Posterior cingulate gyrus (tissue), 11 donors: ENCODE measurements at places on chromosomes 11 and 22.

GRCh38 chr22:38843657-38844314, at the start of gene NPTXR:
TSS of gene NPTXR (minus strand) at chr22:38844028.
- peak; percentile 70 for DNase-seq

GRCh38 chr11:67648796-67649613, 1.5 kb downstream of the ACY3 start:
- no peak for DNase-seq

- no peak for DNase-seq
Measured at GRCh38 chr11:108558222-108558621, 35.3 kb downstream of the EXPH5 start.

DNA sequence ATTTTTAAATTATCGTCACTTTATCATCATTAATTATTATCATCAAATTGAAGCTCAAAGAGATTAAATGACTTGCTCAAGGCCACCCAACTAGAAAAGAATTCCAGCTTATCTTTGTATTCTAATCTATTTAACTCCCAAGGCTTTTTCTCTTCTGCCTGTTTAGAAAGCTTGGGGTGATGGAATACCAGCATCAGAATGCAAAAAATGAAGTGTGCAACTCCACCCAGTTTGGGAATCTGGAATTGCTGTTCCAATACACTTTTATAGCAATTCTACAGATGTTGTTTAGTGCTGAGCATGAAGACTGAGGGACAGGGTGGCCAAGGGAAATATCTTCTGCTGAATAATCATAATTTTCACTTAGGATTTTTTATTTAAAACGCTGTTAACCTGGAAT, 97.2 kb upstream of the FIBIN start:
- no peak for DNase-seq

- DNase-seq, result no peak
Measured at GRCh38 chr11:31643857-31644256, 134.3 kb downstream of the ELP4 start.

DNA sequence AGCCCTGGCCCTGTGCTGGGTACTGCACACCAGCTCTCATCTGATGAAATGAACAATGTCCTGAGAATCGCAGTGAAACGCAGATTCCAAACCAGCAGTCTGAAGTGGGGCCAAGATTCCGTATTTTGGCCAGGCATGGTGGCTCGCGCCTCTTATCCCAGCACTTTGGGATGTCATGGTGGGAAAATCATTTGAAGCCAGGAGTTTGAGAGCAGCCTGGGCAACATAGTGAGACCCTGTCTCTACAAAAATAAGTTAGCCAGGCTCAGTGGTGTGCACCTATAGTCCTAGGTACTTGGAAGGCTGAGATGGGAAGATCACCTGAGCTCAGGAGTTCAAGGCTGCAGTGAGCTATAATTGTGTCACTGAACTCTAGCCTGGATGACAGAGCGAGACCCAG, 13.0 kb downstream of the LIF start:
- DNase-seq, result no peak

DNA sequence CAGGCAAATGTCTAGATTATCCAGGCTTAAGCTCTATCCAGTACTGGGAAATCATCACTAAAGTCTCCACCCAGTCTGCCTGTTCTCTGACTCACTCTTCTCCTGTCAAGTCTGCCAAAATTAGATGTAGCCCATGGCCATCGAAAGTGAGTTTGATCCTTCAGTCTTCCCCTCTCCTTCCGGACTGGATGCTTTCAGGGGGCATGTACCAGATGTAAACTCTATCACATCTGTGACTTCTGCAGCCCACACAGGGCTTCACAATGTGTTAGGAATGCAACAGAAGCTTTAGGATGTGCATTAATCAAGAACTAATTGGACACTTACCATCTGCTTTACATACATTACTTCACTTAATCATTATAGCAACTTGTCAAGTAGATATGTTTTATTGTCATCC, 12.3 kb downstream of the ME3 start:
- DNase-seq, result no peak

GRCh38 chr11:125270711-125271110, 106.2 kb downstream of the PKNOX2 start:
- DNase-seq, result no peak

DNA sequence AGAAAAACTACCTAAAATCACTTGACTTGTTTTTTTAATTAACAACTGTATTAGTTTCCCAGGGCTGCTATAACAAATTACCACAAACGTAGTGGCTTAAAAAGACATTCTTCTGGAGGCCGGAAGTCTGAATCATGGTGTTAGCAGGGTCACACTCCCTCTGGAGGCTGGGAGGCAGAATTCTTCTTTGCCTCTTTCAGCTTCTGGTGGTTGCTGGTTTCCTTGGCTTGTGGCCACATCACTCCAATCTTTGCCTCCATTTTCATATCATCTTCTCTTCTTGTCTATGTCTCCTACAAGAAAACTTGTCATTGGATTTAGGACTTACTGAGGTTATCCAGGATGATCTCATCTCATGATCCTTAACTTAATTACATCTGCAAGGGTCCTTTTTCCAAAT, 7.4 kb upstream of the INCENP start:
- no peak for DNase-seq

DNA sequence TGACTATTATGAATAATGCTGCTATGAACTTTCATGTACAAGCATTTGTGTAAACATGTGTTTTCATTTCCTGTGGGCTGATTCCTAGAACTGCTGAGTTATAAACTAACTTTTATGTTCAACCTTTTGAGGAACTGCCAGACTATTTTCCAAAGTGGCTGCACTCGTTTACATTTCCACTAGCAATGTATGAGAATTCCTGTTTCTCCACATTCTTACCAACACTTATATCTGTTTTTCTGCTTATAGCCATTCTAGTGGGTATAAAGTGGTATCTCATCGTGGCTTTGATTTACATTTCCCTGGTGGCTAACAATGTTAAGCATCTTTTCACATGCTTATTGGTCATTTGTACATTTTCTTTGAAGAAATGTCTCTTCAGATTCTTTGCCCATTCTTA, 35.2 kb upstream of the SCUBE2 start:
- no peak for DNase-seq

GRCh38 chr11:103744496-103745153, 291.8 kb upstream of the DDI1 start:
- DNase-seq, result no peak

DNA sequence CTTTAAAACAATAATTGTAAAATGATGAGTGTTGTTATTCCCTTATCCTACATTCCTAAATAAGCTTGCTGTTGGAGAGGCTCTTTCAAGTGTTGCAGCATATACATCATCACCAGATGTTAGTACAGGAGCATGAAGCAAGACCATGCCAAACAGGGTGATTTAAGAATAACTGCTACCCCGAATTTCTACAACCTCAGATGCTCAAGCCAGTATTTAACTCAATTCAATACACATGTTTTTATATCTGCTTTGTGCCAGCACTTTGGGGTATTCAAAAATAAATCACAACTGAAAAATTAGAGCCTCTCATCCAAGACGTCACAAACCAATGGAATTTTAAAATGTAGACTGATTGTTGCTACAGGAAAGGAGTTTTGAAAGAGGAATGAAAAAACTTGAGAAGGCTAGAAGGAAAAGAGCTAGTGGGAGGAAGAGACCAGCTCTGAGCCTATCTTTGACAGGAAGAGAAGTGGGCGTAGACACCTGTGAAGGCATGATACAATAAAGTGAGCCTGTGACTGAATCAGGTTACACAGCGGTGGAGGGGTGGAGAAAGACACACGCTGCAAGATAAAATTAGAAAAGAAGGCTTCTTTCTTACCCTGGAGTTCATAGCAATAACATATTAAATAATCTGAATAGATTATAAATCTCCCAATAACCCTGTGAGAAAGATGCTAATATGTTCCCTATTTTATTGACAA, 95.8 kb downstream of the DLG2 start:
- DNase-seq, result no peak

GRCh38 chr11:70381872-70382861, 16.2 kb upstream of the CTTN start:
- peak; percentile 54 for DNase-seq

- peak; percentile 80 for DNase-seq
Measured at GRCh38 chr22:44596396-44597125, 98.5 kb upstream of the RTL6 start.

- no peak for DNase-seq
Measured at GRCh38 chr11:63491636-63492372, 837 bp upstream of the PLAAT5 start.

- peak; percentile 83 for DNase-seq
Measured at GRCh38 chr11:73625696-73626318, 20.6 kb upstream of the PLEKHB1 start.

GRCh38 chr11:20594274-20595061, 4.9 kb upstream of the SLC6A5 start:
- DNase-seq, result no peak

DNA sequence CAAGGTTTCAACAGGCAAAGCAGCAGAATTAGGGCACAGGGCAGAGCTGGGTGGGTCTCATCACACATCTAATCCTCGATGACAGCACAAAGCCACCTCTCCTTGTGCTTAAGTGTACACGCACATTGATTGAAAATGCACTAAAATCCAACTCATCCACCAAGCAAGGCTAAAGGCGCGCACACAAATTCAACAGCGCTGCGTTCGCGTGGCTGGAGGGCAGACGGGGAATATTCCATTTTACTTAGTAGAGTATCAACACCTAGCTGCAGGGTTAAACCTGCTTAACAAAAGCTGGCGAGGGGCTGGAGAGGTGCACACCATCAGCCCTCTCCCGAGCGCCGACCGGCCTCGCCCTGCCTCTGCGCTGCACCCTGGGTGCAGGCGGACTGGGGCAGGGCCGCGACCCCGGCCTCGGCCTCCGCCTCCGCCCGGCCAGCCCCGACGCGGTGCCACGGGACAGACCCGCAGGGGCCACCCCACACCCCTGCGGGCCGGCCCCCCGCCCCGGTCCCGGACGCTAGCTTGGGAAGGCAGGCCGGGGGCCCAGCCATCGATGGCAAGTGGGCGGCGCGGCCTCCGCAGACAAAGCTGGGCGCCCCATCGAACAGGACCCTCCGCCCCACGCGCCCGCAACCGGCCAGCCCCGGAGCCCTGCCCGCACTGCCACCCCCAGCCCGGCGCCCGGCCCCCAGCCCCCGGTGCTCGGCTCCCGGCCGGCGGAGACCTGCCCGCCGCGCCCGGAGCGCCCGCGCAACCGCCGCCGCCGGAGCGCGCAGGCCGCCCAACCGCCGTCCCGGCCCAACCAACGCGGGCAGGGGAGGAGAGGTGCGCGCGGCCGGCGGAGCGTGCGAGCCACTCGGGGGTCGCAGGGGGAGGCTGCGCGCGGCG, 929 bp downstream of the PRDM10 start:
- DNase-seq, result peak; percentile 32

DNA sequence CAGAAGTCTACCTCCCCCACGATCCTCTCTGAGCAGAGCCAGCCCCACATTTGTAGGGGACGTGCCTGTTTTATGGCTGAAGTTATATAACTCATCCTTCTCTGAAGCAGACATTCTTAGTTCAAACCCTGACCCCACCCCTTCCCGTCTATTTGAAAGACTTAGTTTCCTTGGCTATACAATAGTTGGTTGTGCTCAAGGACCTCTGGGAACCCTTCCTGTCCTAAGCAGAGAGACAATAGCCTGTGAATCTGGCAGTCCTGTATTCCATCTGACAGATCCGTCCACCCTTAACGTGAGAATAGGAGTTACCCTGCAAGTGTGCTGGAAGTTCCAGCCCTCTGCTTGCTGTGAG, 75.2 kb downstream of the MN1 start:
- no peak for DNase-seq

- DNase-seq, result peak; percentile 84
Measured at GRCh38 chr11:96337541-96338431, 5.2 kb downstream of the MAML2 start.

GRCh38 chr11:57405271-57405860, 14.9 kb upstream of the PRG2 start:
- DNase-seq, result no peak

DNA sequence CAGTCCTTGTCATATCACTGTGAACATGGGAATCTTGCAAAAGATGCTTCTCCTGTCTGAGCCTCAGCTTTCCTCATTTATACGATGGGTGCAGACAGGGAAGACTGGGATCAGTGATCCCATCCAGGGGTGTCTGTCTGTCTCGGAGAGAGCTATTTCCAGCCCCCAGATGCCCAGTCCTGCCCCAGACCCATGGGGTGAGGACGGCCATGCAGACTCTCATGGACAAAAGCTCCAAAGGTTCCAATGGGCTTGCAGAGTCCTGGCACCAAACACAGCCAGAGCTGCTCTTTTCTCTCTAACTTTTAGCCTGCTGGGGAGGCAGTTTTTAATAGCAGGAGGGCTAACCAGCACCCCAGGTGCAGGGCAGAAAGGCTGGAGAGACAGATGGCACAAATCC, 5.2 kb downstream of the SCUBE1 start:
- DNase-seq, result peak; percentile 17

- no peak for DNase-seq
Measured at GRCh38 chr11:11929920-11930319, 78.5 kb downstream of the DKK3 start.

GRCh38 chr11:112388496-112388895, 127.8 kb upstream of the PLET1 start:
- DNase-seq, result no peak

DNA sequence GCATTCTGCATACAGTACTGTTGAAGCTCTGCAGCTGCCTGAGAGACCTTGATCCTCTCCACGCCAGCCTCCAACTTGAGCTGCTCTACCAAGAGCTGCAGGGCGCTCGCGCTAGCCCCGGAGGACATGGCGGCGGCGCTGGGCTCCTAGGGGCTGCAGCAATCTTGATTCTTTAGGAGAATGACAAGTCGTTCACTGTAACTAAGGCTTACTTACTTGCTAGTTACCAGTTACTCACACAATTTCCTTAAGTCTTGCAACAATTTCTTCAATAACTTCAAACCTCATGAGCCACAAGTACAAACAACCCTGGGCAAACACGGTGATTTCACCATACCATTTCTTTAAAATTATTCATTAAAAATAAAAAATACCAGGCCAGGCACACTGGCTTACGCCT, 21.9 kb downstream of the SBF2 start:
- no peak for DNase-seq

GRCh38 chr11:45563810-45564209, 101.6 kb downstream of the CHST1 start:
- DNase-seq, result no peak

DNA sequence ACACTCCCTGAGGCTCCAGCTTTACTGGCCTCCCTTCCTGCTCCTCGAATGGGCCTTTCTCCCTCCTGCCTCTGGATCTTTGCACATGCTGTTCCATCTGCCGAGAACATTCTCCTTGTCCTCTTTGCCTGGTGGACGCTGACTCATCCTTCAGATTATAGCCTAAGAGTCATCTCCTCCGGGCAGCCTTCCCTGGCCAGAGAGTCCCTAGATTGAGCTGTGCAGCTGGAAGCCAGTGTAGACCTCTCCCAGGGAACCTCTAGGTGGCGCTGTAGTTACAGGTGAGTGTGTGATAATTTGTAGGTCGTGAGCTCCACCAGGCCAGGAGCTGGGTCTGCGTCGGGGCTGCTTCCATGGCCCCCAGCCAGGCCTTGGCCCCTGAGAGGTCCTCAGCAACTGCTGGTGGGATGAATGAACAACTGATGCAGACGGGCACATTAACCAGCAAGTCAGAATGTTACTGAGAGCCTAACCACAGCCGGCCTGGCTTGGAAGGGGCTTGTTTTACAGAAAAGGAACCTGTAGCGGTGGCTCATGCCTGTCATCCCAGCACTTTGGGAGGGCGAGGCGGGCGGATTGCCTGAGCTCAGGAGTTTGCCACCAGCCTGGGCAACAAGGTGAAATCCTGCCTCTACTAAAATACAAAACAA, 8.7 kb downstream of the PNPLA5 start:
- DNase-seq, result no peak

GRCh38 chr22:41401781-41402648, 20.3 kb downstream of the TEF start:
- DNase-seq, result peak; percentile 87

- no peak for DNase-seq
Measured at GRCh38 chr11:46679241-46680163, 20.9 kb downstream of the ARHGAP1 start.
